ENCODE measurements at places on chromosomes 6 and 20.

DNA sequence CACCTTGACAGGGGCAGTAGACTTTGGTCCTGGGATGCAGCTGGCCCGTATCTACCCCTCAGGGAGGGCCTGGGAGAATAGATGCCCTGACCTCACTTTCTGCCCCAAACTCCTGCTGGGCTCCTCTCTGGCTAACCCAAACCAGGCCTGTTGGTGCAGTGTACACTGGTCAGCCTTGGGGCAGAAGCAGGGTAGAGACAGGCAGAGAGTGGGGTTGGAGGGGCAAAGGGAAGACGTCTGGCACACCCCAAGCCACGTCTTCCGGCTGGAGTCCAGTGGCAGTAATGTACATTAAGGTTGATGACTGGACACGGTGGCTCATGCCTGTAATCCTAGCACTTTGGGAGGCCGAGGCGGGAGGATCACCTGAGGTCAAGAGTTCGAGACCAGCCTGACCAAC lies 9.3 kb downstream of the DDR1 start:
- DNase-seq = no peak

GRCh38 chr6:108736832-108737231 lies 111.4 kb upstream of the ARMC2 start:
- DNase-seq = no peak

GRCh38 chr20:62545271-62545670 lies 69.5 kb upstream of the GATA5 start:
- no peak for DNase-seq

DNA sequence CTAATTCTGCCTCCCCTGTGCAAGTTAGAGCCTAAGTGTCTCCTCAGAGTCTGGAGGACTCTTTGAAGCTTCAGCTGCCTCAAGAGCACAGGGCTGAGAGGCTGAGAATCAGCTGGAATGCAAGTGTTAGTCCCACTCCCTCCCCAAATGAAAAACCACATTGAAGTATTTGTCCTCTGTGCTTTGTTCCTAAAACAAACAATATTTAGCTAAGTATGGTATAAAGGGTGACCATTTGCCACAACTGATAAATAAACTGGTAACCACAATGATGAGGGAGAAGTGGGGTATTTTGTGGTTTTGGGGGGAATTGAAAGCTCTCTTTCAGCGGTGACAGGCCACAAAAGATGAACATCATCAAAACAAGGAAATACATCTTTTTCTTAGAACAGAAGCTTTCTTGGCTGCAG lies 91.7 kb upstream of the HDDC2 start:
- no peak for DNase-seq

DNA sequence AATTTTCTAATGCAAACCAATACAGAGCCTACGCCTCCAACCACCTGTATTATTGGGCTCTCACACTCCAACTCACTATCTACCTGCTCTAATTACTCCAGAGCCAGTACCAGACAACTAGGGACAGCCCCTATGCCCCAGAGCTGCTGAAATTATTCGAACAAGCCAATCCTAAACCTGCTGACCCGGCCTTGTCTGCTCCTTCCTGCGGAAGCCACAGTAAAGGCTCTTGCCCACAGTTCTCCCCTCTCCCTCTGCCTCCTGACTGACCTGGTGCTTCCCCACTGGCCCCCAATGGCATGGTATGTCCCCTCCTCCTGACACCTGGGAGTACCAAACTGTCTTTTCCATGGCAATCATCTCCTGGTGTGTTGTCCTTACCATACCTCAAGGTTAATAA lies 4.1 kb upstream of the TOX2 start:
- DNase-seq = no peak

- DNase-seq = no peak
These were observed 58.0 kb upstream of the GATA5 start for GRCh38 chr20:62533591-62534495.
